PC-9 (cell line): ENCODE measurements at places on chromosomes 2 and 18. TPM values are rescaled to one million over a fixed set of nuclear protein-coding genes. Genes with fewer than 3 reads are reported as not detected.

Gene SPP2
- not detected in 2 replicates for total RNA-seq

DNA sequence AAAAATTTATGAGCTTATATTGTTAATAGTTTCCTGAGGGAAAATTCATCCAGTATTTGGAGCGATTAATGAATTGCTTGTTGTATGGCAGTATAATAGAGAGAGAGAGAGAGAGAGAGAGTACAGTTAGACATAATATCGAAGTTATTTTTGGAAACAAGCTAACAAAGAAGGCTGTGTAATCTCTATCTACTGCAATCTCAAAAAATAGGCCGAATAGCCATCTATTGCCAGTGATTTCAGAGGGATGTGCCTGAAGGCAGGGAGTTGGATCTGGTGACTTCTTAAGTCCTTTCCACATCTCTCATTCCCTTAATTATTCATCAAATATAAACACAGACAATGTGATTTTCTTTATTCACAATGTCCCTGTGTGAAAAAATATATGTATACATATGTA is 433.1 kb upstream of the RAB12 start:
- H3K4me1 ChIP-seq, result peaks cover 10% of the 10 kb centered on the region; the same call in 1 of the 2 replicates
- DNase-seq, result no peak
- no peak overlapping the region for H3K27ac ChIP-seq

Gene IL37
- total RNA-seq, result 1.0 and 1.7 TPM in 2 replicates

DNA sequence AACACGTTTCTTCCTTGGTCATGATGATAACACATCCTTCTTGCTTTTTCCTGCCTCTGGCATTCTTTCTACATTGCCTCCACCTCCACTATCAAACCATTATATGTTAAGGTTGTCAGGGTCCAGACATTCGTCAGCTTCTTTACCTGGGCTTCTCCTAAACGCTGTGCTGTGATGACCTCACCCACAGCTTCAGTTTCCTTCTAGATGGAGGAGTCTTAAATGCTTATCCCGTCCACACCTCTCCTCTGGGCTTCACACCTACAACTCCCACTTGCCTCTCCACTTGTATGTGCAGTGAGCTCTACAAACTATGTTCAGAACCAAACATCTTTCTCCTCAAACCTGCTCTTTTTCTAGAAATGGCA is 666 bp upstream of the STAT1 start:
- H3K27ac ChIP-seq, result no peak overlapping the region
- DNase-seq, result no peak
- peaks cover 4% of the 10 kb centered on the region; the same call in 1 of the 2 replicates for H3K4me1 ChIP-seq
- peak overlapping the region; percentile 78 for H3K4me3 ChIP-seq
- no peaks in the 10 kb centered on the region for H3K36me3 ChIP-seq

Gene AQP12A
- total RNA-seq, result not detected in 2 replicates

Gene MTIF2
- total RNA-seq, result 44.6 and 52.0 TPM in 2 replicates

Gene CD207
- not detected in 2 replicates for total RNA-seq

- H3K27me3 ChIP-seq, result no peaks in the 10 kb centered on the region
- no peaks in the 10 kb centered on the region for H3K36me3 ChIP-seq
- DNase-seq, result no peak
- H3K27ac ChIP-seq, result no peak overlapping the region
These were observed 84.0 kb downstream of the BCL2L11 start for GRCh38 chr2:111204706-111205105.
